Suppressor macrophage treated with lipopolysaccharide for 4 hours (primary cell): ENCODE measurements at places on chromosomes 7 and 10.

- no peak for DNase-seq
Observed at GRCh38 chr10:91838199-91838598, 40.0 kb downstream of the TNKS2 start.

DNA sequence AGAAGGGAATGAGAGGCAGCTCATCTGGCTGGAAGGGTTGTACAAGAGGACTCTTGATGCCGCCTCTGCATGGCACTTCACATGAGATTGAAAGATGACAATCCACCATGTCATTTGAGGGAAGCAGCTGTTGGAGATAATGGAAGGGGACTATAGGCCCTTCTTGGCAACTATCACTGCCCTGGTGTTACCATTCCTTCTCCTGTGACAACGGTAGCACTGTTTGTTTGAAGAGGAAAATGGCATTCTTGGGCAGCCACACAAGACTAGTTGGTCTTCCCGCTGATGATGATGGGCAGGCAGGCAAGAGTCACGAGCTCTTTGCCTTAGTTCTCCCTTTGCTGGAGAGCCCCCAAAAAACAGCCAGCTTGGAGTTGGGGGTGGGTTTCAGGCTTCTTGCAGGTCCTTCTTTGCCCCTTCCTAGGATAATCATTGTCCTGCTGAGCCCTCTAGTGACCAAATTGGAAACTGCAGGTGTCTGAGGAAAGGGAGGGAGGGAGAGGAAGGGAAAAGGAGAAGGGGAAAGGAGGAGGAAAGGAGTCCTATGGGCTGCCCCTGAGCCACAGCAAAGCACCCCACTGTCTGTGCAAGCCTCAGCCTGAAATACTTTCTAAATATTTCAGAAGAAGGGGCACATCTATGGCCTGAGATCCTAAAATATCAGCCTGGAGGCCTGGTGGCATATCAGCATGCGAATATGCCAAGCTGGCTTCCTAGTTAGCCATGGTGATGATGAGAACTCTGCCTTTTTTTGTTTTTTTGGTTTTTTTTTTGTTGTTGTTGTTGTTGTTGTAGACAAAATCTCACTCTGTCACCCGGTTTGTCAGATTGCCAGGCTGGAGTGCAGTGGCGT is 165.6 kb upstream of the KMT2E start:
- DNase-seq = peak; percentile 69

GRCh38 chr10:19947215-19947614 is 131.0 kb downstream of the PLXDC2 start:
- DNase-seq = no peak

GRCh38 chr7:1927937-1928644 is 258.0 kb downstream of the ELFN1 start:
- DNase-seq = no peak

DNA sequence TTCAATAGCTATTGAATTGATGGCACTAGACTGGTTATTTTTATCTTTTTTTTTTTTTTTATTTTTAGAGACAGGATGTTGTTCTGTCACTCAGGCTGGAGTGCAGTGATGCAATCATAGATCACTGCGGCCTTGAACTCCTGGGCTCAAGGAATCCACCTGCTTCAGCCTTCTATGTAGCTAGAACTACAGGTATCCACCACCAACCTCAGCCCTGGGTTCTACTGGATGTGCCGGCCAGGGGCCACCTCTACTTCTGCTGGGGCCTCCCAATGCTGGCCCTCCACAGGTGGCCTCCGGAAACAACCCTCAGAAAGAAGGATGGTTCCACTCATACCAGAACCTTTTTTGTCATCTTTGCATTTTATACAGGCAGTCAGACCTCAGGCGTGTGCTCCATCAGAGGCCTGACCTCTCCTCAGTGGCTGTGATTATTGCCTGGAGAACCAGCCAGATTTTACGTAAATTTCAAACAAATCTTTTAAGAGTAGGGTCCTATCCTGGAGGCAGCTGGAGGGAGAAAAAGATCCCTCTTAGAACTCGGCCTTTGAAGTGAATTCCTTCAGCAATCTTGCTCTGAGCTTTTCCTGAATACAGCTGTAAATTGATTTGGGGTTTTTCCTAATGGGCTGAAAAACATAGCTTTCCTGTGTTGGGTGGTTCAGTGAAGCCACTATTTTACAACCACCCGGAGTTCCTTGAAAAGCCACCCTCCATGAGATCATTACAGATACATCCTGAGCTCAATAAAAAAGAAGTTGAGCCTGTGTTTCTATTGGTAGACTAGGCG is 110.0 kb downstream of the SPAG6 start:
- no peak for DNase-seq

GRCh38 chr7:155850766-155851678 is 38.8 kb upstream of the SHH start:
- DNase-seq = no peak

DNA sequence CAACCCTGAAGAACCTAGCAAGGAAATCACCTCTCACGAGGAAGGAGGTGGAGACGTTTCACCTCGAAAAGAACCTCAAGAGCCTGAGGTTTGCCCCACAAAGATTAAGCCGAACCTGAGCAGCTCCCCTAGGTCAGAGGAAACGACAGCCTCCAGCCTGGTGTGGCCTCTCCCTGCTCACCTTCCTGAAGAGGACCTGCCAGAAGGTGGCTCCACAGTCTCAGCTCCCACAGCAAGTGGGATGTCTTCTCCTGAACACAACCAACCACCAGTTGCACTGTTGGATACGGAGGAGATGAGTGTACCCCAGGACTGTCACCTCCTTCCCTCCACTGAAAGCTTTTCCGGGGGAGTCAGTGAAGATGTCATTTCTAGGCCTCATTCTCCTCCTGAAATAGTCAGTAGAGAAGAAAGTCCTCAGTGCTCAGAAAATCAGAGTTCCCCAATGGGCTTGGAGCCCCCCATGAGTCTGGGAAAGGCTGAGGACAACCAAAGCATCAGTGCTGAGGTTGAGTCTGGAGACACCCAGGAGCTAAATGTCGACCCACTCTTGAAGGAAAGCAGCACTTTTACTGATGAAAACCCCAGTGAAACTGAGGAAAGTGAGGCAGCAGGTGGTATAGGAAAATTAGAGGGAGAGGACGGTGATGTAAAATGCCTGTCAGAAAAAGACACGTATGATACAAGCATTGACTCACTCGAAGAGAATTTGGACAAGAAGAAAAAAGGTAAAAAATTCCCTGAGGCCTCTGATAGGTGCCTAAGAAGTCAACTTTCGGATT is 150.2 kb downstream of the LCOR start:
- no peak for DNase-seq

DNA sequence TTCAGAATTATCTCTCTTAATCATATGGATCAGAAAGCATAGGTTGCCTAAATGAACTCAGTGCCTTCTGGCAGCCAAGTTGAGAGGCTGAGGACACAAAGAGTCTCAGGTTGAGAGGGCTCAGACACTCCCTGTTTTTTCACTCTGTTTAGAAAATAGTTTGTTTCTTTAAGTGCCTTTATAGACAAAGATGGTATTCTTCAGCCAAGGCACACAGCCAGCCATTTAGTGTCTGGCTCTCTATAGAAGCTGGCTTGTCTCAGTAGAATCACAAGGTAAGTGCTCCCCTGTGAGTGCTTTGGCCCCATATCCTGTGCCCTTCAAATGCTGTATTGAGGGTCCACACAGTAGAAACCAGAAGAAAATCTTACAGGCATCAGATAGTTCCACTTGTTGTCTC is 3.6 kb downstream of the GPR158 start:
- no peak for DNase-seq

DNA sequence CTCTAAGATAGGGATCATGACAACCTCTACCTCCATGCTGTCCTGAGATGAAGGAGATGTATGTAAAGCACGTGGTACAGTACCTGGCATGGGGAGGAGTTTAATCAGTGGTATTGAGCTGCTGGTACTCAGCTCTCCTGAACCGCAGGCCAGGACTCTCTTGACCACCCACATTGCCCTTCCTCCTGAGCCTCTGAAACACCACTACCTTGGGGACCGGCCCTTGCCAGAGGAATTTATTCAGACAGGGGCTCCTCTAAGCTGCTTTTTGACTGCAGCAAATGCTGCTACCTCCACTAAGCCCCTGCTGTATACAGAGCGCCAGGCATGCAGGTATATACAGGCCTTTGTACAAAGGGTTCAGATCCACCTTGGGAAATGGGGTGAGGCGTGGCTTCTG is 36.7 kb downstream of the COL13A1 start:
- no peak for DNase-seq

- peak; percentile 51 for DNase-seq
Observed at GRCh38 chr10:31693491-31693890, 235.1 kb downstream of the ARHGAP12 start.

DNA sequence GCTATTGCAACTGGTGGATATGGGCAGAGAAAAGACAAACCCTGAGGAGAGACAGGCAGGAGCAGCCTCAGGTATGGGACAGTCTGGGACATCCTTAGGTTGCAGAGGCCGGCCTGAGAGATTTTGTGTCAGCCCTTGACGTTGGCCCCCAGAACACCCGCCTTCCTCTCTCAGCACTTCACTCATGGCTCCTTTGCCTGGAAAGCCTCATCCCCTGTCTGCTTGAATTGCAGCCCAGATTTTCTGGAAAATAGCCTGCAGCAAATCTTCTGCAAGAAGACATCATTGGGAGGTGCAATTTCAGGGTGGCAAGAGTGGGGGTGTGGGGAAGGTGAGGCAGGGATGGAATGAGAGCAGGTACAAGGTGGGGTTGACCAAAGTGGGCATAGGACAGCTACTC is 2.2 kb upstream of the FRMD4A start:
- no peak for DNase-seq

GRCh38 chr10:114405011-114405350 is 679 bp upstream of the AFAP1L2 start:
- DNase-seq = no peak

DNA sequence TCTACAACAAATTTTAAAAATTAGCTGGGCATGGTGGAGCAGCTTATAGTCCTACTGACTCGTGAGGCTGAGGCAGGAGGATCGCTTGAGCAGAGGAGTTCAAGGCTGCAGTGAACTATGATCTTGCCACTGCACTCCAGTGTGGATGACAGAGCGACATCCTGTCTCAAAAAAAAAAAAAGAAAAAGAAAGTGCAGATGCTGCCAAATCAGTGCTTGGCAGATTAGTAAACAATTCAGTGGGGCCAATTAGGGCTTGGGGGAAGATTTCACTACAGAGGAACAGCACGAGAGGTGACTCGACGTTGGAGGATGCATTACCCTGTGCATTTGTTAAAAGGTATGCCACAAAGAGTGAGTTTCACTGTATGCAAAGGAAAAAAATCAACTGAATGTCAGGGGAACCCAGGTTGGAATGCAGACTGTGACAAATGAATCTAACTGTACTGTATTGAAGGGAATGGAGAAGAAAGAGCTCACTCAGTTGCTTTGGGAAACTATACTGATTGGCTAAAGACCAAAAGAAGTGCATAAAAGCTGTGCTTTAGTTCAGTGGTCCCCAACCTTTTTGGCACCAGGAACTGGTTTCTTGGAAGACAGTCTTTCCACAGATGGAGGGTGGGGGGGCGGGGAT is 31.6 kb downstream of the GARIN1A start:
- DNase-seq = no peak

DNA sequence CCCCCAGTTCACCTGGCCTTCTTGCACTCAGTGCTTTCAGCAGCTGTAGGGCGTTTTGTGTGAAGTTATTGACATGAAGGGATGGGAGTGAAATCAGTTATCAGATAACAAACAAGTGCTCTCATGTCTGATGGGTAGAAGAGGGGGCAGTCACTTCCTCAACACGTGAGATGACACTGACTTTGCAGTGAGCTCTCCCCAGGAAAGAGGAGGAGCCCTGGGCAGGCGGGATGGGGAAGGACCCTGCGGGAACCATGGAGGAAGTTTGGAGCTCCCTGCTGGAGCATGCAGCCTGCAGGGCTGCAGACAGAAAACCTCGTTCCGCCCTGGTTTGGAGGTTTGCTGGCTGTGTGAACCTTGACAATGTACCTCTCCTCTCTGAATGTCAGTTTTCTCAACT is 38.7 kb downstream of the GPR26 start:
- no peak for DNase-seq

DNA sequence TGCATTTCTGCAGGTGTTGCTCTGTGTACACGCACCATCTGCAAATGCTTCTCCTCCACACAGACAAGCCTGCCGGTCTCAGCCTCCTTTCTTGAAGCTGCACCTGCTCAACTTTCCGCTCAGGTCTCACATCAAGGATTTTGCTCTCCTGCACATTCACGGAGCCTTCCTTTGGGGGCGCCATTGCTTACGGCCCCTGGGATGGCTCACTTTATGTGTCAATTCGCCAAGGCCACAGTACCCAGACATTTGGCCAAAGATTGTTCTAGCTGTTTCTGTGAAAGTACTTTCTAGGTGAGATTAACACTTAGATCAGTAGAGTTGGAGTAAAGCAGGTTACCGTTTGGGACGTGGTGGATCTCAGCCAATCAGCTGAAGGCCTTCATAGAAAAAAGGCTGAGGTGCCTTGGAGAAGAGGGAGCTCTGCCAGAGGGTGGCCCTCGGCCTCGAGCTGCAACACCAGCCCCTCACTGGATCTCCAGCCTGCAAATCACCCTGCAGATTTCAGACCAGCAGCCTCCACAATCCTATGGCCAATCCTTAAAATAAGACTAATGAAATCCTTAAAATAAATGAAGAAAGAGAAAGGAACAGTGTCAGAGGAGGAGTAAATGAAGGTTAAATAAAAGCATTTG is 39.9 kb upstream of the PPP2R2D start:
- DNase-seq = no peak

- no peak for DNase-seq
Observed at GRCh38 chr7:79008786-79009185, 444.7 kb downstream of the MAGI2 start.

- peak; percentile 24 for DNase-seq
Observed at GRCh38 chr7:96823274-96823673, 113.6 kb upstream of the SEM1 start.

DNA sequence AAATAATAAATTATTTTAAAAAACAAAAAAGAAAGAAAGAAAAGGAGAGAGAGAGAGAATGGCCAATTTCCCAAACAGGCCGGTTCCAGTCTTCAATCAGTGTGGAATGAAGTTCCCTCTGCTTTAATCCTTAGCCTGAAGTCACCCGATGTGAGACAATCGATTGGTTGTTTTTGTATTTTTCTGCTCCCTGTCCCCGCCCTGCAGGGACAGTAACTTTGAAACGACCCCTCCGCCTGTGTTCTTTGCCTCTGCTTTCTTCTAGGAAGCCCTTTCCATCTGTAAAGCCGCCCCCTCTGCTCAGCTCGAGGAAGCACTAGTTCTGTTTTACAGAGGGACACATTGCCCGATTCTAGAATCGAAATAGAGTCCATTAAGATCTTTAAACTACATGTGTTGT is 33.4 kb downstream of the FOXL3 start:
- no peak for DNase-seq

GRCh38 chr7:24793982-24794648 is 36.9 kb upstream of the GSDME start:
- no peak for DNase-seq

DNA sequence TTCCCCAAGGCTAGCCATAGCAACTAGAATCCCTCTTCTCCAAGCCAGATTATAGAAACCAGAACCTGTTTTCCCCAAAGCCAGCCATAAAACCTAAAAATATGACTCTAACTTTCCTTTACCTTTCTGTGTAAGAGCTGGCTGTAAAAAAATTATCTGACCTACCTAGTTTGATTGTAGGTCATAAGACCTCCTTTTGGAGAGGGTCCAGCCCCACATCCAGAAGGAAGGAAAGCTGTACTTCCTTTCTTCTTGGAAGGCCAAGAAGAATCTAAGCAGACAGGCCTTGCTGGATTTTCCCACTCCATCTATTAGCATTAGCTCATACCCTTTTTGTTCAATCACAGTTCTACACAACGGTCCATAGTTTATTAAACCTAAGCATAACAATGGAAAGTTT is 1006.3 kb downstream of the SORCS3 start:
- DNase-seq = no peak

GRCh38 chr10:31017534-31018355 is 13.9 kb downstream of the ZNF438 start:
- DNase-seq = no peak
